Suprapubic skin (tissue), 4 donors: ENCODE measurements at places on chromosomes 2 and 18.

DNA sequence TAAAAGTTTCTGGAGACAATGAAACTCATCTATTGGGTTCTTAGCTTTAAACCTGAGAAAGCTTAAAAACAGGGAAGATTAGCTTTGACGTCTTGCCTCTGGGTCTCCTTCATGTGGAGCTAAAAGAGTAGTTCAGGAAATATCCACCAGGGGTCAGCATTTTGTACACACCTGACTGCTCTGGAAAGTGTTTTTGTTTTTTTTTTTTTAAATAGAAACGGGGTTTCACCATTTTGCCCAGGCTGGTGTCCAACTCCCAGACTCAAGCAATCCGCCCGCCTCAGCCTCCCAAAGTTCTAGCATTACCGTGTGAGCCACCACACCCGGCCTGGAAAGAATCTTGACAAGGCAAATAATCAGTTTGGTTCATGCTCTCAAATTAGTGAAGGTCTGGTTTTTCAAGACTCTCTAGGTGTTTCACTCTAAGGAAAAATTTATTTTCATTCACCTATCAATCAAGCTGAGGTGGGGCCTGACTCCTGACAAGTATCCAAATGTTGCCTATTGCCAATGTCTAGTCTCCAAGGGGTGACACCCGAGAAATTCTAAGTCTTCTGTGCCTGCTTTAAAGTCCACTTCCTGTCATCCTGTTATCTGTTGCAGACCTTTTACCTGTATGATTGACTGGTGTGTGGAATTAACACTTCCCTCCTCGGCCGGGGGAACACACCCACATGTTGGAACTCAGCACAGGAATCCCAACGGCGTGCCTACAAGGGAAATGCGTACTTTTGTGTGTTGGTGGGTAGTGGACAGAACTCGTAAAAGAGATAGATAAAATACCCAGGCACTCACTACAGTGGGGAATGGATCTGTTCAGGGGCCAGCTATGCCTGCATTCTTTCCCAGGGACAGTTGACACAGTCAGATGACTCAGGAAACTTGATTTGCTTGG, 11.3 kb downstream of the IL1RN start:
- DNase-seq = no peak

- no peak for DNase-seq
Measured at GRCh38 chr2:18754286-18754685, 164.9 kb upstream of the NT5C1B start.

DNA sequence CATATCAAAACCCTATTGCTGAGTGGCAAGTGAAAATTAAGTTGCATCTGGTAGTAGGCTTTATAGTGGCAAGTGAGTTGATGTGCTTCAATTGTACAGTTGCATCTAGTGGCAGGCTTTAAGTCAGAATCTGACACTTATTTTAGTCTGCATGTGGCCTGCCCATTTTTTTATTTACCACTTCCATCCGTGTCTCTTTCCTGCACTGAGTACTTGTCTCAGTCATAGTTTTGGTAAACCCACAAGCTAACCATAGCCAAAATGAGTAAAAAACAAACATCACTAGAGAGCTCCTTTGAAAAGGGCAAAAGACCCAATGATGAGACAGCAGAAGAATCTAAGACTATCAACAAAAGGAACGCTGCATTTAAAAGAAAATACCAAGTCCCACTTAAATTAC, 96.0 kb upstream of the CRACDL start:
- no peak for DNase-seq

DNA sequence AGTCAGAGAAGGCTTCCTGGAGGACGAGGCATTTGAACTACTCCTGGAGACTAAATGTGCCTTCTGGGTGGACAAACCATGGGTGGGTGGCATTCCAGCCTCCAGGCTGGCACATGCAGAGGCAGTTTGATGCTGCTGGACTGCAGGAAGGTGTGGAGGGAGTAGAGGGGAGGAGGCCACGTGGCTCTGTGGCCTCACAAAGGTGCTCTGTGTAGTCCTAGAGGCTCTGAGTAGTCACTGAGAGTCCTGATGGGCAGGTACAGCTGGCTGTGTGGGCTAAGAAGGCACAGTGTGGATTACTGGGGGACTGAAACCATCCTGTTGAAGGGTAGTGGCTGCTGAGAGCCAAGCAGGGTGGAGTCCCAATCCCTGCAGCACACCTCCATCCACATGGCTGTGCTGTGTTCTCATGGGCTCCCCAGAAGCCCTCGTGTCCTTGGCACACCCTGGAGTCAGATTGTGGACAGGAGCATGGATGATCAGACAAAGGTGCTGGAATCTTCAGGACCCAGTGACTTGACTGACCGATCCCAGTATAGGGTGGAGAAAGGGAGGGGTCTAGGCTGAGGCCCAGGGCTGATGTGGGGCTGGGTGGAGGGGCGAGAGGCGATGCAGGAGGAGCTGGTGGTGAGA, 87.4 kb upstream of the HS6ST1 start:
- DNase-seq = peak; percentile 37

- no peak for DNase-seq
Measured at GRCh38 chr2:237154082-237154638, 68.5 kb downstream of the COPS8 start.

GRCh38 chr2:70104231-70105111, 17.2 kb downstream of the PCBP1 start:
- DNase-seq = no peak

DNA sequence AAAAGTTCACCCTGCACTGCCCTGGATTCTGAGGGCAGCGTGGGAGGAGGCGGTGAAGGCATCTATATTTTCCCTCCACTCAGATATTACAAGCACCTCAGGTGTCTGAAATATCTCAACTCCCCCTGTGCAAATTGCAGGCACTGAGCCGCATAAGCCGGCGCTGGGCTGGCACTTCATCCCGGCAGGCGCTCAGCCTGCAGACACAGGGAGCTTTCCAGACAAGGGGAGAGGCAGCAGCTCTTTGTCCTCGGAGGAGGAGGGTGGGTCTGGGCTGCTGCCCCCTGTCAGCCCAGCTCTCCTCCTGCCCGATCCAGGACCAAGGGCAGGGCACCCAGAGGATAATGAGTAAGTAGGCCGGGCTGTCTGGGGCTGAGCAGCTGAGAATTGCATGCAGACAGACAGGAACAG, 189.3 kb upstream of the MYT1L start:
- peak; percentile 63 for DNase-seq

DNA sequence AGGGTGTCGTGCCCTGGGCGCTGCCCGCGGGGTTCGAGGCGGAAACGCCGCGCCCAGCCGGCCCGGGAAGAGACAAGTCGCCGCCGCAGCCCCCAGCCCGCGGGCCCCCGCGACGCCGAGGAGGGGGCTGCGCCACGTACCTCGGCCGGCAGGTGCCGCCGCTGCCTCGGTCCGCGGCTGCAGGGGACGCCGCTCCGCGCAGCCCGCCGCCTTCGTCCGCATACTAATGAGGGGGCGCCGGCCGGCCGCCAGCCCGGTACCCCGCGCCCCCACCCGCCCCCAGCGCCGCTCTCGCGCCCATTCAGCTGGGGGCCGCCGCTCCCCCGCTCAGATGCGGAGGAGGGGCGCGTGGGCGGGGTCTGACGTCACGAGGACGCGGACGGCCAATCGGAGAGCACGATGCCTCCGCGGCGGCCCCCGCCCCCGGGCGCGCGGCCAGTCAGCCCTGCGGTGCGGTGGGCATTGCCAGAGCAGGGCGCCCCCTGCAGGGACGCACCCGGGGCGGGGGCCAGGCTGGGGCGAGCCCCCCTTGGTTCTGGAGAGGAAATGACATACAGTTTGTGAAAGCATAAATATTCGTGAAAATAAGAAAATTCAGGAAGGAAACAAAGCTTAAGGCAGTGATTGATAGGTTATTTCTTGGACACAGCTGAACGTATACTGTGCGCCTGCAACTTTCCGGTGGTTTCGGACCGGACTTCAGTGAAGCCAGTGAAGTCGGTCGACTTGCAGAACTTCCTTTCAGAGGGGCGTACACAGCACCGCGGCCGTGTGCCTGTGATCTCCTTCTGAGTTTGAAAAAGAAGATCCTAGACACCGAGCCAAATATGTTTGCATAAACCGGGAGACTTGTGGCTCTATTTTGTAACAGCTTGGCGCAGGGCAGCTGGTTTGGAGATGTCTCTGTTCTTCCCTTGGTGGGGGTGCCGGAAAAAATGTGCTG, at the start of gene ST3GAL5:
ST3GAL5 (minus strand) TSS at position 307 of the 943 bp plus-strand sequence; CDS start at position 222, 85 bp downstream.
- DNase-seq = peak; percentile 93

DNA sequence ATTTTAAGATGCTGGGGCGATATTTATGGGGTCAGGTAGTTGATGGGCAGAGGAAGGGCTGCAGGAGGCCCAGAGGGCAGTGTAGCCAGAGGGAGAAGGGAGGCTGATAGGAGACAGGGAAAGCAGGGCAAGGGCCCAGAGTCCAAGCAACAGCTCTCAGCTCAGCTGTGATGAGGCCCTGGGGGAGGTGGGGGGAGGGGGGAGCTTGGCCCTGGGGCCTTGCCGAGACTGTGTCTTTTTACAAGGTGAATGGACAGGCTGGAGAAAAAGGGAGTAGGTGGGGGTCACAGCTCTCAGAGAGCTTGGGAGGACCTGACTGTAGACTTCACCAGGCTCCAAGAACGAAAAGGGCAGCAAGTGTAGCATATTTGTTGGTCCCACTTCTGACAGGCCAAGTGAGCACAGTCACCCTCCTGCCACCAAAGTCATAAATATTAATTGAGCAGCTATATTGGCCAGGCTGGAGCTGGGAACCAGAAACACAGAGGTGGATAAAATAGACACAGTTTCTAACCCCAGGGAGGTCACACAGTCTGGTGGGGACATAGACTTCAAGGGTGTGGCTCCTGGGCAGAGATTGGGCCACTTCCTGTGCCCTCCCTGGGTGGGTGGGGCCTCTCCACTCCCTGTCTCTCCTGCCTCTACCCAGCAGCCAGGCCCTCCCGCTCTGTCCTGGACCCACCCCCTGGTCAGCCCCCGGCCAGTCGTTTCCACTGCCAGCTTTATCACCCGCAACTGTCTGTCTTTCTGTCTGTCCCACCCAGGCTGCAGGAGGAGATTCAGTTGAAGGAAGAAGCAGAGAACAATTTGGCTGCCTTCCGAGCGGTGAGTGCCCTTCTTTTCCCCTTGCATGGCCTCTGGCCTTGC, 1.4 kb downstream of the DES start:
- no peak for DNase-seq

- DNase-seq = no peak
Measured at GRCh38 chr2:122528061-122528460, 772.6 kb downstream of the TSN start.

DNA sequence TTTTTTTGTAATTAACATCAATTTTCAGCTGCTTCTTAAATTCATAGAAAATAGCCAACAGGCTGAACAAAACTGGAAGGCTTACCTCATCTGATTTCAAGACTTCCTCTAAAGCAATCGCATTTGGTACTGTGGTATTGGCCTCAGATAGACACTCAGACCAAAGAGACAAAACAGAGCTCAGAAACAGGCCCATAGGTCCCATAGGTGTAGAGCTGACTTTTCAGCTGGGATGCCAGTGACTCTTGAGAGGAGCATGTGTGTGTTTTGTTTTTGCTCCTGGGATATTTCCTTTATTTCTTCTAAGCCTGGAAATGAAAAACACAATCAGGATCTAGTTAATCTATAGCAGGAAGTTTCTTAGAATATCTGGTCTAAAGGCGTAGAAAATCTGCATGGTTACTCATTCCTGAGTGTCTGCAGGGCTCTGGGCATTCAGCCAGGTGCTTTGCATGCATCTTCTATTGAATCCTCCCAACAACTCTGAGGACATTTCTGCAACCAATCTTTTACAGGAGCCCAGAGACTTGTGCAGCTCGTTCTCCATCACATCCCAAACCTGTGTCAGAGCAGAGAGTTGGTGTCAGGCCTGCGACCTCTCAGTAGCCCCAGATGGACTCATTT, 190.8 kb downstream of the RTP5 start:
- DNase-seq = no peak

DNA sequence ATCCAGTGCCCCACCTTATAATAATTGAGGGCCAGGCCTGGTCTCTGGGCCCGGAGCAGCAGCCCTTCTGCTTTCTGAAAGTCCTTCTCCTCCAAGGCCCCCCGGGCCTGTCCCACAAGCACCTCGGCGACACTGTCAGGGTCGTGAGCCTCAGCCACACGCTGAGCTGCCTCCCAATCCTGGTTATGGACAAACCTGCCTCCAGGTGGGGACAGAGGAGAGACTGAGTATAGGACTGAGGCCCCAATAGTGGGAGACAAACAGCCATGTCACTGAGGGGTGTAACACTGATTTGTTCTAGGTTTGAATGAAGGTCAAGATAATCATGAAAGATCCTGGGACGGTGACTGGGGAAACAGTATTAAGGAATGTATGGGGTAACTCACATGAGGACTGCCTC, 11.8 kb downstream of the KRTCAP3 start:
- no peak for DNase-seq

- no peak for DNase-seq
Measured at GRCh38 chr2:19893520-19894133, 8.2 kb downstream of the TTC32 start.

- DNase-seq = no peak
Measured at GRCh38 chr2:44632931-44633689, 271.4 kb downstream of the CAMKMT start.

DNA sequence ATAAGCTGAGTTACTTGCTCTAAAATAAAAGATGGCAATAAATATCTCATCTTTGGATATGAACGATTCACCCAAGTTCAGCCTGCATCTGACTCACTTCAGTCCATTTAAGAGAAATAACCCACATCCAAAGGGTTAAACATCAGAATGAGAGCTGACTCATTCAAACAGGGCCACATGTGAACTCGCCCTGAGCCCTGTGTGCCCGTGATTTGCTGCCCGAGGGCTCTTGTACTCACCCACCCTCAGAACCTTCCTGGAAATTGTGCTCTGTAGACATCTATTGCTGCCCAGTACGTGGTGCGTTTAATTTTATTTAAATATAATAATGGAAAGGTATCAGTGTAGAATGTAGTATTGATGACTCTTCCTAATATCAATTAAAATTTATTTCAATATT, 66.9 kb upstream of the RBM44 start:
- no peak for DNase-seq

DNA sequence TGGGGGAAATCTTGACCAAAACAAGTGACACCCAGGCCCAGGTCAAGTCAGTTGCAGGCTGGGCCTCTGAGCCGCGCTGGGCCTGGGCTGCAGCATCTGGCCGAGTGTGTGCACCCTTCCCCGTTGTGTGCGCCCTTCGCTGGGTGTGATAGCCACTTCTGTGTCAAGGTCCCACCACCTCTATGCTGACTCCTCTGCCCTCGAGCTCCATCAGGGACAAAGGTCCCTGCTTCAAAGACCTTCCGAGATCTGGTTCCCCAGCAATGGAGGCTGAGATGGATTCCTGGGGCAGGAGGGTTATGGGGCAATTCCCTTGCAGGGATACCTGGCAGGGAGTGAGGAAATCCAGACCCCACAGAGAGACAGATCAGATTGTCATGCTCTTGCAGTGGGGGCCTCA, 93.6 kb downstream of the PIEZO2 start:
- DNase-seq = no peak

DNA sequence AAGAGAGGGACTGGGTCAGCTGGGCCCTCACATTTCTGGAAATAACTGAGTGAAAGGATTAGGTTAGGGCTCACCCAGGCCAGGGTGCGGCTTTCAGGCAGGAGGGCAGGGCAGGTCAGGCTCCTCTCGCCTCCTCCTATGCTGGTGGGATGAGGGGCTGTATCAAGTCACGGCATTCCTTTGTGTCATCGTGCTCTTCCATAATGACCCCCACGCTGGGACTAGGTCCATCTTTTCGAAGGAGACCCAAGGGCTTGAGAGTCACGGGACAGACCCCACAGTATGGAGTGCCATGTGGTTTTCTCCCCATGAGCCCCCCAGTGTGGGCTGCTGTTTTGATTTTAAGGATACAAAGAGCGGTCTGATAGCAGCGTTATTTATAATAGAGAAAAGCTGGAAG, 137.8 kb upstream of the COPS8 start:
- DNase-seq = no peak
